ENCODE measurements at places on chromosomes 1 and 21.

- DNase-seq: no peak
Observed at GRCh38 chr1:59123081-59123681, 173.7 kb upstream of the FGGY start.

- no peak for DNase-seq
Observed at GRCh38 chr21:46639489-46640386, 4.3 kb downstream of the PRMT2 start.

DNA sequence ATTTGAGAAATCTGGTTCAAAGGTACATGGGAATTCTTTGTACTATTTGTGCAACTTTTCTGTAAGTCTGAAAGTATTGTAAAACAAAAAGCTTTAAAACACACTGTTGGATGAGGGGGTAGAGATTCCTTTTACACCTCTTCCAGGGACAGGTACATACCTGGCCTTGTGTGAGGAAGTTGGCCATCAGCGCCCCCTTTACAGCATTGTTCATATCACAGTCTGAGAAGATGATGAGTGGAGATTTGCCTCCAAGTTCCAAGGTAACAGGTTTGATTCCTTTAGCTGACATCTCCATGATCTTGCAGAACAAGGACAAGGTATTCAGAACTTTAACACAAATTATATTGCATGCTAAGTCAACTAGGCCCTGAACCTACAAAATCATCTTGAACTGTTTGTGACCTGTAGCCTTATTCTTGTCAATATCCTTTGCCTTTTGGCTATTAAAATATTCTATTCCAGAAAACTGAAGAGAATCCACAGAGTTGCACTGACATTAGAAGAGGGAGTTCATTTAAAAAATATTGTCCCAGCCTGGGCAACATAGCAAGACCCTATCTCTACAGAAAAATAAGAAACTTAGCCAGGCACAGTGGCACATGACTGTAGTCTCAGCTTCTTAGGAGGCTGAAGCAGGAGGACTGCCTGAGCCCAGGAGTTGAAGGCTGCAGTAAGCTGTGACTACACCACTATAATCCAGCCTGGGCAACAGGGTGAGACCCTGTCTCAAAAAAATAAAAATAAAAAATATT, 18.9 kb downstream of the ALDH9A1 start:
- DNase-seq: no peak

- peak; percentile 73 for DNase-seq
Observed at GRCh38 chr1:243848858-243849420, 1.1 kb downstream of the AKT3 start.

GRCh38 chr1:159786465-159786864, 5.7 kb downstream of the DUSP23 start:
- no peak for DNase-seq

DNA sequence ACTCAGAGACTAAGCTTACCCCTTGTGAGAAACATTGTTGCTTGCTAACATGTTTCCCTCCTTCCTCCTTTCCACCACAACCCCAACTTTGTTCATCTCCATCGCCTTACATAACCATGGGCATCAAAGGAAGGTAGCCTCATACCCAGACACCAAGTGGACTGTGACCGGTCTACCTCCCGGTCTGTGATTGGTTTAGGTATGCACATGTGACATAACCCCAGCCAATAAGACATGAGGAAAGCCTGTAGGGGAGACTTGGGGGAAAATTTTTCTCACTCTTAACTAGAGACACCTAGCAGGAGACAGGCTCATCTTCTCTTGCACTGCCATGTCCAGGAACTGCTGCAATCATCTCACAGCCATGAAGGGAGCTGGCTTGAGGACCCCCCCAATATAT, 120.7 kb downstream of the CDC7 start:
- DNase-seq: no peak

GRCh38 chr1:54239631-54240031, 39.7 kb downstream of the MRPL37 start:
- DNase-seq: no peak

DNA sequence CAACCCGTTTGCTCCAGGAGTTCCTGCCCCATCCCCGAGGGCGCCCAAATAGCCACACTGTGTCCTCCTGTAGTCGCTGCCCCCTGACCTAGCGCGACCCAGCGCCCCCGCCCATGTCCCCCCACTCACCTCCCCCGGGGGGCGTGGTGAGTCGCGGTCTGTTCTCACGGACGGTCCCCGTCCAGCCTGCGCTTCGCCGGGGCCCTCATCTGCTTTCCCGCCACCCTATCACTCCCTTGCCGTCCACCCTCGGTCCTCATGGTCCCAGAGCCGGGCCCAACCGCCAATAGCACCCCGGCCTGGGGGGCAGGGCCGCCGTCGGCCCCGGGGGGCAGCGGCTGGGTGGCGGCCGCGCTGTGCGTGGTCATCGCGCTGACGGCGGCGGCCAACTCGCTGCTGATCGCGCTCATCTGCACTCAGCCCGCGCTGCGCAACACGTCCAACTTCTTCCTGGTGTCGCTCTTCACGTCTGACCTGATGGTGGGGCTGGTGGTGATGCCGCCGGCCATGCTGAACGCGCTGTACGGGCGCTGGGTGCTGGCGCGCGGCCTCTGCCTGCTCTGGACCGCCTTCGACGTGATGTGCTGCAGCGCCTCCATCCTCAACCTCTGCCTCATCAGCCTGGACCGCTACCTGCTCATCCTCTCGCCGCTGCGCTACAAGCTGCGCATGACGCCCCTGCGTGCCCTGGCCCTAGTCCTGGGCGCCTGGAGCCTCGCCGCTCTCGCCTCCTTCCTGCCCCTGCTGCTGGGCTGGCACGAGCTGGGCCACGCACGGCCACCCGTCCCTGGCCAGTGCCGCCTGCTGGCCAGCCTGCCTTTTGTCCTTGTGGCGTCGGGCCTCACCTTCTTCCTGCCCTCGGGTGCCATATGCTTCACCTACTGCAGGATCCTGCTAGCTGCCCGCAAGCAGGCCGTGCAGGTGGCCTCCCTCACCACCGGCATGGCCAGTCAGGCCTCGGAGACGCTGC, 1.1 kb downstream of the HTR6 start:
- no peak for DNase-seq

DNA sequence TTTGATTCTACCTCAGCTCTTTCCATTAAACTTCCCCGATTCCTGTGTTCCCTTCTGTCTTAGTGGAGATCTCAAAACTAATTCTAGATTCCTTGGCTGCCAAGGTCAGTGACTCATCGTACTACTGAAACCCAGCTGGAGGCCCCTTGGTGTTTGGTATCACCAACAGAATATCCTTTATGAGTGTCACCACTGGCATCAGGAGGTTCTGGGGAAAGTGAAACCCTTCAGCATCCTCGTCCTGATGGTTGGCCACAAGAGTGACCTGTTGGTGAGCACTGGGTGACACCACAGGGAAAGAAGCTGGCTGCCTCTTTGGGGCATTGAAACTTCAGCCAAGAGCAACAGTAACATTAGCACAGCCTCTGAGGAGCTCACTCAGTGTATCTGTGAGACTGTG, 9.6 kb downstream of the RAB42 start:
- no peak for DNase-seq

DNA sequence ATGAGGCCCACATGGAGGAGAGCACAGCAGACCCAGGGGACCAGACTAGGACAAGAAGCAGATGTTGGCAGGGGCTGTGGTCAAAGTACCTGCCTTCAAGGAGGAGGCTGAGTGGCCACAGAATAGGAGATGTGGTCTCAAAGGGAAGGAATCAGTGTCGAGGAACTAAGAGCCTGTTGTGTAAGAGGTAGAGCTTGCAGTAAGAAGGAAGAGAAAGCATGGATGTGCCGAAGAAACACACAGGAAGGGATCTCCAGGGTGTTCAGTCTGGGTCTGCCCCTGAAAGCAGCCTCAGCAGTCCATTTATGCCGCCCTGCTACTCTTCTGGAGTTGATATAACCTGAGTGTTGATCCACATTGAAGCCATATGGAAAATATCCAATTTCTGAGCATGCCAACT, 83.9 kb downstream of the NID1 start:
- no peak for DNase-seq

- no peak for DNase-seq
Observed at GRCh38 chr1:101207891-101208290, 28.9 kb upstream of the S1PR1 start.

GRCh38 chr1:184156521-184157393, 105.2 kb downstream of the TSEN15 start:
- no peak for DNase-seq

DNA sequence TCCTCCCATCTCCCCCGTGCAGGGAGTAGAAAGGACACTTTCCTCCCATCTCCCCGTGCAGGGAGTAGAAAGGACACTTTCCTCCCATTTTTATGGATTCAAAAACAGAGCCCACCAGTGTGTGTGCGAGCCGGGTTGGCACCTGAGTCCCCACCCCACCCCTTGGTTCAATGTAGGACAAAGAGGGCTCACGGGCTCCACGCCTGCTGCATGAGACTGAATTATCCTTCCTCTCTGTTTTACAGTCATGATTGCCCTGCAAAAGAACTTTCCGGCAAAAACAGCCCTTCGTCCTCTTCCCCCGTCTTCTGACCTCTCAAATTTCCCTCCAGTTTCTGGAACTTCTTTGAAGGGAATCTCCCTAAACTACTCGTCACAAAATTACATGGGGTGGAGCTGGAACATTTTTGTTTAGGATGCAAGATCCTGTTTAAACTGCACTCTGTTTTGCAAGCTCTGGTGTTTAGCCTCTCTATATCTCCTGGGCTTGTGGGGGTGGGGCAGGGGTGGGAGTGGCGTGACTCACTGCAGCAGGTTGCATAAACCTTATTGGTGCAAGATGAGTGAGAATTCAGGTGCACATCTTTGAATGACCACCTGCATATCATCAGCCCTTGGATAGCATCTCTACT, 99.8 kb downstream of the PSMG1 start:
- no peak for DNase-seq

GRCh38 chr1:25699500-25700143, 83.0 kb downstream of the MAN1C1 start:
- no peak for DNase-seq

GRCh38 chr1:24108334-24109165, 3.4 kb downstream of the MYOM3 start:
- no peak for DNase-seq

DNA sequence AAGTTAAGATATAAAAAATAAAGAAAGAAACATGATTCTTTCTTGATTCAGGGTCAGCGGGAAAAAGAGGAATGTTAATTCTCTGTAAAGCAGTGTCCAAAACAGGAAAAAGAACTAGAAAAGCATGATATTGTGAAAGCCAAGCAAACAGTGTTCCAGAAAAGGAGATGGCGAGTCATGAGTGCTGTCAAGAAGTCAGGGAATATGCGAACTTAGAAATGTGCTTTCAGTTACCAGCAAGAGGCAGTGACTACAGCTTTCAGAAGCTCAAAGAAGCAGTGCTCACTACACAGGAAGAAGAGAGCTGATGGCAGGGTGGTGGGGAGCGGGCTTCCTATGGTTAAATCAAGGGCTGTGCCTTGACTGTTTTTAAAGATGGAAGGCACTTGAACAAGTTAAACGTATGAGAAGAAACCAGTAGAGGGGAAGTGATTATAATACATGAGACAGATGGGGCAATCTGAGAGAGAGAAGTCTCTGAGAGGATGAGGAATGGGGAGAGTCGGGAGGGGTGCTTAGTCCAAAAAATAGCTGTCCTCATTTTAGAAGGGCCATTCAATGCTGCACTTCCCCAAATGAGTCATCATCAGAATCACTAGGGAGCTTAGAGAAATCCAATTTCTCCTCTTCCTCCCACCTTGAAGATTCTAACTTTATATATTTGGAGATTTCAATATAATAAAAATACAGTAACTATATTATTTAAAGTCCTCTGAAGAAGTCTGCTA, 90.4 kb downstream of the KCNK1 start:
- DNase-seq: no peak

DNA sequence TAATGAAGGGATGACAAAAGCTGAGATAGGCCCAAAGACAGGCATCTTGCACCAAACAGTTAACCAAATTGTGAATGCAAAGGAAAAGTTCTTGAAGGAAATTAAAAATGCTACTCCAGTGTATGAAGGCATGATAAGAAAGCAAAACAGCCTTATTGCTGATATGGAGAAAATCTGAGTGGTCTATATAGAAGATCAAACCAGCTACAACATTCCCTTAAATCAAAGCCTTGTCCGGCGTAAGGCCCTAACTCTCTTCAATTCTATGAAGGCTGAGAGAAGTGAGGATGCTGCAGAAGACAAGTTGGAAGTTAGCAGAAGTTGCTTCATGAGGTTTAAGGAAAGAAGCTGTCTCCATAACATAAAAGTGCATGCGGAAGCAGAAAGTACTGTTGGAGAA, 4.3 kb upstream of the ANGEL2 start:
- no peak for DNase-seq

DNA sequence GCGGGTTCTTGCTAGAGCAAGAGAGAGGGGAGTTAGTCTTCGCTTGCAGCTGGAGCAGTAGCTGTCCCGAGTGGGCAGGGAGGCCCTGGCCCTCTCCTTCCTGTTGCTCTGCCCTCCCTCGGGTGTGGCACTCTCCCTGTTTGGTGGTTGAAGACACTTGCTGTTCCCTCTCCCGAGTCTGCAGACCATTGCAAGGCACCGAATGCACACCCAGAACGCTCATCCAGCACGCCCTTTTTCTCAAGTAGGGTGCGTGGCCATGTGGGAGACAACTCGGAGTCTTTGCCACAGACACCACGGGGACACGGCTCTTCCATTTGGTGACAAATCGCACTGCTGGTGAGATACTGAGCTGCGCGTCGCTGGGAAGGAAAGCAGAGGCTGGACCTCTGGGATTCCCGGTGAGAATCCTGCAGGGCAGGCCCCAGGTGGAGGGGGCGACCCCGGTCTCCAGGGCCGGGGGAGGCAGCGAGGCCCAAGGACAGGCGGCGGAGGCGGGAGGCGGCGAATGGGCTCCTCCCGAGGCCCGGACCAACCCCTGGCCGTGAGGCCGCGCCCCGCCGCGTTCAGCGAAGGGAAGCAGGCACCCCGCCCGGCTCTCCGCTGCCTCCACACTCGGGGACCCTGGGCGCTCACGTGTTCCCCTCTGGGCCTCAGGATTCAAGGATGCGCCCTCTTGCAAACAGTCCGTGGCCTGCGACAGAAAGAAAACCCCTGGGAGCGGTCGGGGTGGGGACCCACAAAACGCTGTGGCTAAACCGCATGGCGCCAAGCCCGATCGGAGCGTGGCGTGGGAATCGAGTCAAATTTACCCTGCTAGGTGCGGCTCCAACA, 10.4 kb upstream of the TMEM200B start:
- DNase-seq: no peak

- no peak for DNase-seq
Observed at GRCh38 chr1:80217377-80217986, 1211.0 kb upstream of the ADGRL4 start.

GRCh38 chr1:154794608-154795007, 75.5 kb downstream of the KCNN3 start:
- no peak for DNase-seq

DNA sequence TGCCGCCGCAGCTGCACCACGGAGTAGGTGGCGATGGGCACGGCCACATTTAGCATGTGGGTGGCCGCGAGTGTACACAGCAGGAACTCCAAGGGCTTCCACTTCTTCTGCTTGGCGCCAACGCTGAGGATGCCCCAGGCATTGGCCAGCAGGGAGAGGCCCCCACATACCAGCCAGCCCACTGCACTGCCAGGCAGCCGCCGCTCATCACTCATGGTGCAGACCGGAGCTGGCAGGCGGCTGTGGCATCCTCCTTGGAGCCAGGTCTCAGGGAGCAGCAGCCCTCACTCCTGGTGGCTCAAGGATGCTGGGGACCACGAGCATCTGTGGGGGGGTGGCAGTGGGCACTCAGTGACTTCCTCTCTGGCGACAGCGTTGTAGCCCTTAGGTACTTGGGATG, 6.2 kb downstream of the GPR153 start:
- DNase-seq: no peak
